ENCODE measurements at places on chromosomes 7 and 10. TPM values are rescaled to one million over a fixed set of nuclear protein-coding genes. Genes with fewer than 3 reads are reported as not detected.

DNA sequence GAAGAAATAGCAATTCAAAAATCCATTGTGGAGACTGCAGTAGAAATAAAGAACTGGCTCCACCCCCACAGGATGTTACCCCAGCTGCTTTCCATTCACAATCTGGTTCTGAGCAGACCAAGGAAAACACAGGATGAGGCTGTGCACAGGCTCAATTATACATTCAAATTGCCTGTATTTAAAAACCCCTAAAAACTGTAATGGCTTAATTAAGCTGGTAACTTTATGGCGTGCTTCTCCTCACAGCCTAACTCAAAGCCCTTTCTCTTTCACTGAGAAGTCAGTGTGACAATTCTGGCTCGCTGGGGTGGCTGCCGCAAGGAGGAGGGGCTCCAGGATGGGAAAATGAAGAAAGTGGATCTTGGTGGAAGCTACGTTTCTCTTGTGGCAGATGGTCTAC lies 1191.1 kb downstream of the SORCS1 start:
- DNase-seq, result no peak

GRCh38 chr10:22391600-22391999 lies 46.3 kb downstream of the SPAG6 start:
- DNase-seq, result no peak

DNA sequence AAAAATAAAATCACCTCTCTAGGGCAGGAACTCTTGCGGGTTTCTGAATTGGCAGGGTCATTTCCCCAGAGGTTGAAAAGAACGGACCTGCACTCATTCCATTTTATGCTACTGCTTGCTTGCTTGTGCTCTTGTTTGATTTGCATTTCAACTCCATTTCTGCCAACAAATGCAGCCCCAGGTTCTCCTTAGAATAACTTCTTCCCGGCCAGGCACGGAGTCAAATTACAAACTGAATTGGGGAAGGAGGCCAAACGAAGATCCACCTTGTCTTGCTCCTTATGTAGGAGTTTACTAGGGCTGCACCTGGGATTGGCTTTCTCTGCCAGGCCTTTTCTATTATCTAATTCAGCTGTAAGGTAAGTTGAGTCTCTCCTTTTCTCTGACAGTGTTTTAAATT lies 79.6 kb downstream of the HGF start:
- DNase-seq, result peak; percentile 21

DNA sequence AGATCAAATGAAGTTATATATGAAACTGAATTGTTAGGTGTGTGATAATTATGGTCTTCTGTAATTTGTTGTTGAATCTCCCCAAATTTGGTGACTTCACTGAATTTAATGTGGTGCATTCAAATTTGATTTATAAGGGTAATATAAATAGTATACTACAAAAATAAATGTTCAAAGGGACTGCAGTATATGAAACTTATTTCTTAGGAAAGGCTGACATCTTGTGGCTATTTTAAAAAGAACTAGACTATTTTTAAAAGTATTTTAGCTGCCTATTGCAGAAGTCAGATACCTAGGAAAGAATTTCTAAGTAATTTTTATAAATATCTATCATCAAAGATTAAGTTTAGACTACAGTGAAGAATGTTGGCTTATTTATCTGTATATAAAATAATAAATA lies 36.6 kb downstream of the ATRNL1 start:
- no peak for DNase-seq

Gene CRHR2
- 0.15 TPM for total RNA-seq

Gene KLF14
- not detected for total RNA-seq

GRCh38 chr7:115040057-115040456 lies 118.2 kb downstream of the MDFIC start:
- no peak for DNase-seq

GRCh38 chr10:17647326-17647725 lies 3.4 kb downstream of the STAM start:
- DNase-seq, result no peak

Gene PDE6C
- not detected for total RNA-seq

GRCh38 chr10:98533746-98534445 lies 87.2 kb upstream of the HPS1 start:
- no peak for DNase-seq

GRCh38 chr10:17790651-17791050 lies 18.5 kb upstream of the MRC1 start:
- DNase-seq, result no peak

DNA sequence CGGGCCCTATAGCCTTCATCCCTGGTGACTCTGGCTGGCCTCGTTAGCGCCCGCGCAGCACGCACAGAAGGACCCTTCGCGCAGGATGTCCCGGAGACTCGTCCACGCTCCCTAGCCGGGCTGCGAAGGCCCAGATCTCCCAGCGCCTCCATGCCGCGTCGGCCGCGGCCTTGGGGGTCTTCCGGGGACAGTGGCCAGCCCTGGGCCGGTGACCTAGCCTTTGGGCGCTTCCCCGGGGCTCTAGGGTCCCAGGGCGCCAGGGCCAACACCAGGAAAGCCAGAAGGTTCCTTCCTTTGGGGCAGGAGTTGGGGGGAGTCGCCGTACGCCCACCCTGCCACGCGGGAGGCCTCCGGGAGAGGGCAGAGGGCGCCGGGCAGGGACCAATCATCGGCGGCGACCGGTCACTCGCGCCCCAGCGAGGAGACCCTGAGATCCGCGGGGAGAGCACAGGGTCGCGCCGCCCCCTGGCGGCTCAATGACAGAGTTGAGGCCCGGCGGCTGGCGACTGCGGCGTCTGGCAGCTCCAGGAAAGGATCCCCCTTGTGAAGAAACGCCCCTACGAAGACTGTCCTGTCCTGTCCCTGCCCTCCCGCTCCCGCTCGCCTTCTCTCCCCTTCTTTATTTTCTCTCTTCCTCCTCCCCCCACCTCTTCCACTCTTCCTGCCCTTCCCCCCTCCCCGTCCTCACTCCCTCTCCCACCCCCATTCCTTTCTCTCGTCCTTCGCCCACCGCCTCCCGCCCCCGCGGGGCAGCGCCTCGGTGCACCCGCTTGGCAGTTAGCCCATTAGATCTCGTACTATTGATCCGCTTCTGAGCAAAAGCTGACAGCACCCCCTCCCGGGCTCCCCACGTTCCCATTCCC lies 62.3 kb upstream of the LBX1 start:
- DNase-seq, result no peak

GRCh38 chr10:28975891-28976531 lies 298.7 kb downstream of the BAMBI start:
- no peak for DNase-seq

Gene STRA8
- total RNA-seq, result not detected

Gene HABP2
- not detected for total RNA-seq

Gene TMEM176A
- 42.6 TPM for total RNA-seq

Gene CALCR
- total RNA-seq, result 0.80 TPM

- DNase-seq, result no peak
Observed at GRCh38 chr7:29929018-29929807, 60.4 kb downstream of the SCRN1 start.

DNA sequence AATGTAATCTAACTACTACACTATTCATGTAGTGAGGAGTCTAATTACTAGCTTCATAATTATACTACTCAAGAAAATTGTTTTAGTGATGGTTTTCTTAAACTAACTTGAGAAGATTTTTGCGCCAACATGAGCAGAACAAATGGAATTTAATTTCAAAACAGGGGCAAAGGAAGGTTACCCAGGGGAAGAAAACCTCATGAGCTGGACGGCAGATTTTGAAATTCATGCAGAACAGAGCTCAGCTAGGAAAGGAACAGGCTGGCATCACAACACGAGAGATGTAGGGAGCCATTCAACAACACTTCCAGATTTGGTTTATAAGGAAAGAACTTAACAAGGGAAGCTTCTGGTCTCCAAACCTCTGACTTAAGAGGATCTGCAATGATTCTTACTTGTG lies 235.3 kb upstream of the PRKCQ start:
- DNase-seq, result no peak

DNA sequence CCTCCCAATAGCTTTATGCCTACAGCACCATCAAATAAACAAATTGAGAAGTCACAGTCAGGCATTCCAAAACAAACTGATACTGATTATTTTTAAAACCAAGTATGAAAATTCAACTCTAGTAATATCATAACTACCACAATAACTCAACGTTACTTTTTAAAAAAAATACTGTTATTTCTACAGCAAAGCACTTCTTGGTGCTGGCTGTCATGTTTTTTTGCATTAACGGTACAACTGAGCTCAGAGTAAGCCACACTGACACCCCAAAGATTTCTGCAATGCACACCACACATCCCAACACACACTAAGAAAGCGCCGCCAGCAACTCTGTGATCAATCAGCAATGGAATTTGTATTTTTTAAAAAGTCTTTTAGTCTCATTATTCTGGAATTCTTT lies 113.6 kb downstream of the RNF32 start:
- no peak for DNase-seq

DNA sequence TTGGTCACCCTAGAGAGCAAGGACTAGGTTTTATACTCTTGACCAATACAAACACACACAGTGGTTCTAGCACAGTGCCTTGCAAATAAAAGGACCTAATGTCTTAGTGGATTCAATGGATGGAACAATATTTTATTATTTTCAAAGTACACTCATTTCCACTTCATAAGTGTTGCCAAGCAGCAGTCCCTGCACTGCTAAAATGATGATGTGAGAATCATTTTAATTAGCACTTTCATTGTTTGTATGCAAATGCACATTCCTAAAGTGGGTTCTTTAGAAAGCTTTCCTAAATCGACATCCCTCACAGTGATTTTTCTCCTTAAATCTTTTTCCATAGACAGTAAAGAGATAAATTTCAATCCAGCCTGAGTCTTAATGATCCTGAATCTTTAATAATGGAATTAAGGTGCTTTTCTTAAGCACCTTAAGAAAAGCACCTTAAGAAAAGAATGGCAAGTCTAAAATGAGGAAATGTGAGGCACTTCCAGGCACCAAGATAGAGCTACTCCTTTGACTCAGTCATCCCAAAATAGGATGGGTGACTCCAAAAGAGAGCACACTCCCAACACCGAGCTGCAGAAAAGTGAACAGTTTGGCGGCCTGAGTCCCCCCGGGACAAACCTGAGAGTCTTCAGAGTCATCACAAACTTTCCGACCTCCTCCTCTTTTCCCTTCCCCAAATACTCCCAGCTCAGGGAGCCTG lies 84.5 kb downstream of the SORBS1 start:
- no peak for DNase-seq

- DNase-seq, result no peak
Observed at GRCh38 chr7:54112567-54112966, 429.6 kb upstream of the VSTM2A start.

- DNase-seq, result no peak
Observed at GRCh38 chr7:158445421-158446175, 142.0 kb downstream of the PTPRN2 start.

Gene GPR146
- total RNA-seq, result 43.6 TPM

DNA sequence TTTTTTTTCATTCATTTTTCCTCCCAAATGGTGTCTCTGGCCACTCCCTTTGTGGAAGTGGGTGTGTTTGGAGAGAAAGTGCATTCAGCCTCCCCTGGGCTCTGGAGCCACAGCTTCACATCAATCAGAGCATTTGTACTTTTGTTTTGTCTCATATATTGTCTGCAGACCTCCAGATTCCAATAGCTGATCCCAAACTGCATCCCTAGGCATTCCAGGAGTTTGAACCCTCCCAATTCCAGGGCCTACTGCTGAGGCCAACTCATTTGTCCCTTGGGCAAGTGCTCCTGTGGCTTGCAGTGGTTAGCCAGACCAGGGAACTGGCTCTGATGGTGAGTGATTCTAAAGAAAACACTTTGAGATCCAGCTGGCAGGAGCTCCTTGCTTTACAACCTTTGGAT lies 163.3 kb downstream of the IPMK start:
- no peak for DNase-seq

DNA sequence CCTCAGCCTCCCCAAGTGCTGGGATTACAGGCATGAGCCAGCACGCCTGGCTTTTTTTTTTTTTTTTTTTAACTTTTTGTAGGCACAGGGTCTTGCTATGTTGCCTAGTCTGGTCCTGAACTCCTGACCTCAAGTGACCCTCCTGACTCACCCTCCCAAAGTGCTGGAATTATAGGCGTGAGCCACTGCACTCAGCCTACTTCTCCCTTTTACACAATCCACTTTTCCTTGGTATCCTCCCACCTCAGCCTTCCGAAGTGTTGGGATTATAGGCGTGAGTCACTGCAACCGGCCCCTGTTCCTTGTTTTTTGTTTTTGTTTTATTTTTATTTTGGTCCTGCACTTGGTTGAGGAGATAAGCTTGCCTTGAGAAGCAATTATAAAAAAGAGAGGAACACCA lies 75.9 kb upstream of the KMT2C start:
- DNase-seq, result no peak

Gene APBB1IP
- 30.1 TPM for total RNA-seq

Gene RHBDD2
- 36.6 TPM for total RNA-seq

DNA sequence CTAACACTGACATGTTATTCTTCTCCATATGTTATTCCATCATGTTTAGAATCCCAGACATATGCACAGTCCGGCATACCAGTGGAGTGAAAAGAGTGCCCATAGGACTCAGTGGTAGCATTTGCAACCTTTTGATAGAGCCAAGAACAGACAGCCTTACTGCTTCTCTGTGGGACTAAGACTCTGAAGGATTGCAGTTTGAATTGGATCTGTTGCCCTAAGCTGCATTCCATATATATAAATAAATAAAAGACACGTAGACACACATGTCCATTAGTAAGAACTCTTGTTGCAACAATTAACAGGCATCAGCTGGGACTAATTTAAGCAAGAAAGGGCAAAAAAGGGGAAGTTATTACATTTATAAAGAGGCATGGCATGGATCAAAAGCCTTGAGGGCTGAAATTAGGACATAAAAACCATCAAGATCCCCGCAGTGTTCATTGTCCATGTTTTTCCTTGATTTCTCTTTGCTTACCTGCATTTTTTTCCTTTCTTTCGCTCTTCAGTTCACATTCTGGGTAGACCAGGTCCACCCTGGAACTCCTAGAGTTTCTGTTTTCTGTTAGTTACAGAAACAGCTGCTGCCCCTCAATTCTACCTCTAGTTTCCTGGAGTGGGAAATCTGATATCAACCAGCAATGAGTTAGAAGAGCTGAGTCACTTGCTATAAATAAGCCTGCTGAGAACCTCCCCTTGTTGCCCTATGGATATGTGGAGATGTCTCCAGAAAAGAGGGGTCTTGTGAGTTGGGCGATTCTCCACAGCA lies 132.4 kb downstream of the SORCS1 start:
- DNase-seq, result no peak

- no peak for DNase-seq
Observed at GRCh38 chr7:117530390-117530789, 50.6 kb downstream of the CFTR start.

Gene BLNK
- 2.9 TPM for total RNA-seq

- no peak for DNase-seq
Observed at GRCh38 chr7:107035446-107035845, 9.1 kb upstream of the PRKAR2B start.

Gene SEC31B
- 12.1 TPM for total RNA-seq

- DNase-seq, result no peak
Observed at GRCh38 chr10:70477661-70478162, 855 bp upstream of the PALD1 start.

GRCh38 chr7:117193564-117193963 lies 129.3 kb downstream of the WNT2 start:
- DNase-seq, result no peak

Gene NEUROD6
- total RNA-seq, result not detected

Gene PTF1A
- not detected for total RNA-seq

GRCh38 chr7:85566095-85566794 lies 379.4 kb upstream of the SEMA3D start:
- no peak for DNase-seq

All from breast epithelium (tissue), 4 donors.